ENCODE measurements at places on chromosomes 6 and 20.
A peak's percentile ranks its signal among the peaks of the same experiment; 100 is the strongest.

GRCh38 chr6:167094820-167095637, 27.9 kb upstream of the CCR6 start:
- DNase-seq: no peak

DNA sequence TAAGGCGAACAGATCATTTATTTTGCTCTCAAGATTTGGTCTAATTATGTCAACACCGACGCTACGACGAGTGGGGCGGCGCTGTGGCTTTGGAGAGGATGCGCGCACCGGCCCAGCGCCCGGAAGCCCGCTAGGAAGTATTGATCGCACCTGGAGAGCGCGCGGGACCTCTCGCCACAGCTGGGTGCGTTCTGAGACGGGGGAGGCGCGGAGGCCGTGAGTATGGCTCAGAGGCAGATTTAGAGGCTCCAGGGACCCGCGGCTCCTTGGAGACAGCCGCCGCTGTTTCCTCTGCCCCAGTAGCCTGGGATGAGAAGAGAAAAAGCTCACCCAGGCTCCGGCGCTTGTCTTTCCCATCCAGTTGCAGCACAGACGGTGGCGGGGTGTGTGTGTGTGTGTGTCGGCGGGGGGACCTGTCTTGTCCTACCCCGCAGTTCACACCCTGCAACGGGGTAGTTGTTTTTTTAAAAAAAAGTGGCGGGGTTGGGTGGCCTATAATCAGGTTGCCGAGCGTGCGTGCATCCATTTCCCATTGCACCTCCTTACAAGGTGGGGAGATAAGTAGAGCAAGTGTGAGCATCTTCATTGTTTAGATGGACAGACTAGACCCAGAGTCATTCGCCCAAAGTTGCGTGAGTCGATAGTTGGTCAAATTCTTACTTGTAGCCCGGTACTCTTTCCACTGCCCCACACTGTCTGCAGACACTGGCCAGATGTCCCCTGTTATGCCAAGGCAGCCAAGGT, 11.2 kb downstream of the TFAP2D start:
- DNase-seq: no peak

- DNase-seq: no peak
These were observed 439.6 kb downstream of the EPM2A start for GRCh38 chr6:145295746-145296145.

DNA sequence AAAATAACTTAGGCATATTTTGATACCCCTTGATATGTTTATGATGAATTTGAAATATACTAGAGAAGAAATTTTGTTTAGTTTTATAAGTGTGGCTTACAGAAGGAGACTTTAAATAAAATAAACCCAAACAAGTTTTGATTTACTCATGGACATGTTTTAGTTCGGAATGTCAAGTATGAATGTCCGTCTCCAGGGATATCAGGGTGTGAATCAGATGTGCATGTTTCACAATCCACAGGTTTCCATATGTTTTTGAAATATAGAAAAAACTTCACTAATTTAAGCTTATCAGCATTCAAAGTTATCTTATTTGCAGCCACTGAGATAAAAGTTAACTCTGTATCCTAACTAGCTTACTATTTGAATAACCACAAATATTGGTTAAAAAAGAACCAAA, 51.5 kb downstream of the PLCB1 start:
- no peak for DNase-seq

GRCh38 chr6:28585335-28585734, 59.7 kb downstream of the GPX5 start:
- no peak for DNase-seq

GRCh38 chr6:110517601-110518281, 41.3 kb upstream of the SLC22A16 start:
- DNase-seq: no peak

- DNase-seq: peak; percentile 94
These were observed 142.9 kb downstream of the HIVEP2 start for GRCh38 chr6:142802124-142802523.

GRCh38 chr6:109257494-109257893, 124.8 kb downstream of the CD164 start:
- DNase-seq: no peak

DNA sequence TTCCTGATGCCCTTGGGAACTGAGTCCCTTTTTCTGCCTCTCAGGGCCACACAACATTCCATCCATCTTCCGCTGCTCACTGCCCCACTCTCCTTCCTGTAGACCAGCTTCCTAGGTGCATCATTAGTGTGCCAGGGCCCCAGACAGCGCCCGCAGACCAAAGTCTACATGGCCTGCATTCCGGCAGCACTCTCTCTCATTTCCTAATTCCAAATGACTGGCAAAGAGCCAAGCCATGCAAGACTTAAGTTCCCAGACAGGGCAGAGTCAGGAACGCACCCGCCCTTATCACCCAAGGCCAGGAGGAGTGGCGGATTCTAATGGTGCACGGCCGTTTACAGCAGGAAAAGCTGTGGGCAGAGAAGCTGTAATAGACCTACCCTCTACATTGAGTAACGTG, 159.8 kb upstream of the ARID1B start:
- no peak for DNase-seq

GRCh38 chr6:81761197-81761596, 8.7 kb upstream of the TENT5A start:
- no peak for DNase-seq

DNA sequence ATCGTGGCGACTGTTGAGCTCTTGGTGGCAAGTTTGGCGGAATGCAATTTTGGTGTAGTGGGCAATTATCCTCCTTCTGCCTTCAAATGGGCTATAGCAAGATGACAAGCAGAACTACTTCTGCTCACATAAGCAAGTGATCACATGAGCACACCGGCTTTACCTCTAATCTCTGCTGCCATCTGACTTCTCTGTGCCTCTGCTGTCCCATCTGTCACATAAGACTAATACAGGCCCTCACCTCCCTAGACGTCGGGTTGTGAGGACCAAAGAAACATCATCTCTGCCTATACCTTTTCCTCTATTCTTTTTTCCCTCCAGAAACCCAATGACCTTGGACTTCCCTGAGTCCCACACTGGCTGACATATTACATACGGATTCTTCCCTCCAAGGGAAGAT, 13.3 kb upstream of the WTAP start:
- DNase-seq: no peak

DNA sequence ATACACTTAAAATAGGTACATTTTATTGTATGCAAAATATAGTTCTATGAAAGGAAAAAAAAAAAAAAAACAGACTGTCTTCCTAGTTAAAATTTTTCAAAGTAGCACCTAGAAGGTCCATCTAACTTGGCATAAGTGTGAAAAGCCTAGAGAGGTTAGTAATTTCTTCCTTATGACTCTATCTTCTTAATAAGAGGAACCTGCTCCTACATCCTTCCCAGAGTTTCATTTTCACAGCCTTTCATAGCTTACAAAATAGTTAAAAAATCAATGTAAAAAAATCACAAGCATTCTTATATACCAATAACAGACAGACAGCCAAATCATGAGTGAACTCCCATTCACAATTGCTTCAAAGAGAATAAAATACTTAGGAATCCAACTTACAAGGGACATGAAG, 28.8 kb downstream of the OGFRL1 start:
- no peak for DNase-seq

- no peak for DNase-seq
These were observed 157.3 kb downstream of the DTNBP1 start for GRCh38 chr6:15505463-15505918.

GRCh38 chr6:3869284-3869631, 20.1 kb downstream of the FAM50B start:
- DNase-seq: no peak

Data from SW 1271 (cell line).